ENCODE measurements at places on chromosomes 3 and 15.

- no peak for DNase-seq
These were observed 16.8 kb downstream of the BCL2L10 start for GRCh38 chr15:52095597-52096262.

GRCh38 chr3:114319453-114319852, 25.6 kb downstream of the TIGIT start:
- no peak for DNase-seq

GRCh38 chr15:99279290-99279689, 28.0 kb downstream of the LRRC28 start:
- peak; percentile 97 for DNase-seq

- no peak for DNase-seq
These were observed 738.7 kb downstream of the MCTP2 start for GRCh38 chr15:94970096-94970495.

DNA sequence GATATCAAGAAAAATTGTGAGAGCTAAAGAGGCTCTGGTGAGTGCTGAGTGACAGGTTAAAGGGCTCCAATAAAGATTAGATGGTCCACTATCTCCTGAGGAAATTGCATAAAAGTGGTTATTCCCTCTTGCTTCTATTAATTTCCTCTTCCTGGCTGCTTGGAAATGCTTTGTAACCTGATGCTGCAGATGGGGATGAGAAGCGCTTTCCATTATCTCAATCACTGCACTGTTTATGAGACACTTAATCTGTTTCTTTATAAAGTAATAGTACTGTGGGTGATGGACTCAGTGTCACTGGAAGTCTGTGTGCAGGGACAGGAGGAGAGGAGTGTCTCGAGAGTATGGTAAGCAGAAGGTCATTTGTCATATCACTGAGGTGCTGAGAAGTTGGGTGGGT, 305.3 kb downstream of the EPHB1 start:
- no peak for DNase-seq

- no peak for DNase-seq
These were observed 4.6 kb downstream of the DPP8 start for GRCh38 chr15:65512807-65513416.

DNA sequence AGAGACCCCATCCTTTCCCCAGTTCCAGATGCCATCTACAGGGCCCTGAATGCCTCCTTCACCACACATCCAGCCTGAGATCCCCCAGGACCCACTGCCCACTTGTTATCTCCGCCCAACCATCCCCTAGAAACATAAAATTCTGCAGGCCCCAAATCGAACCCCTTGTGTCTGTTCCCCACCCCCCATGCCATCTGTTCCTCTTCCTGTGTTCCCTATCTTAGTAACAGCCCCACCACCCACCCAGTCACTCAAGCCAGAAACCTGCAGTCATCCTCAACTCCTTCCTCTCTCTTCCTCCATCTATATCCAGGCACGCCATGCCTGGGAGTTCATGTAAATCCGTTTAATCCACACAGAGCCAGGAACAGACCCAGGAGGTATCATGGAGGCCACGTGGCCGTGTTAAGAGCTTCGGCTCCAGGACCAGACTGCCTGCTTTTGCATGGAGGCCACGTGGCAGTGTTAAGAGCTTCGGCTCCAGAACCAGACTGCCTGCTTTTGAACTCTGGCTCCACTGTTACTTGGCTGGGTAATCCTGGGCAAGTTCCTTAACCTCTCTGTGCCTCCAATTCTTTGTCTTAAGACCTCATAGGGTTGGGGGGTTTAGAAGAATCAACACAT, 4.8 kb downstream of the CSRNP1 start:
- no peak for DNase-seq

- DNase-seq: no peak
These were observed 287.8 kb upstream of the MCTP2 start for GRCh38 chr15:93943586-93943985.

GRCh38 chr15:69623392-69624154, 171.0 kb downstream of the RPLP1 start:
- no peak for DNase-seq

Data from Jurkat, Clone E6-1 (cell line).